ENCODE measurements at places on chromosomes 3 and 15. TPM values are rescaled to one million over a fixed set of nuclear protein-coding genes. Genes with fewer than 3 reads are reported as not detected.
A peak's percentile ranks its signal among the peaks of the same experiment; 100 is the strongest.

- DNase-seq: no peak
These were observed 28.8 kb downstream of the KNG1 start for GRCh38 chr3:186746008-186746407.

DNA sequence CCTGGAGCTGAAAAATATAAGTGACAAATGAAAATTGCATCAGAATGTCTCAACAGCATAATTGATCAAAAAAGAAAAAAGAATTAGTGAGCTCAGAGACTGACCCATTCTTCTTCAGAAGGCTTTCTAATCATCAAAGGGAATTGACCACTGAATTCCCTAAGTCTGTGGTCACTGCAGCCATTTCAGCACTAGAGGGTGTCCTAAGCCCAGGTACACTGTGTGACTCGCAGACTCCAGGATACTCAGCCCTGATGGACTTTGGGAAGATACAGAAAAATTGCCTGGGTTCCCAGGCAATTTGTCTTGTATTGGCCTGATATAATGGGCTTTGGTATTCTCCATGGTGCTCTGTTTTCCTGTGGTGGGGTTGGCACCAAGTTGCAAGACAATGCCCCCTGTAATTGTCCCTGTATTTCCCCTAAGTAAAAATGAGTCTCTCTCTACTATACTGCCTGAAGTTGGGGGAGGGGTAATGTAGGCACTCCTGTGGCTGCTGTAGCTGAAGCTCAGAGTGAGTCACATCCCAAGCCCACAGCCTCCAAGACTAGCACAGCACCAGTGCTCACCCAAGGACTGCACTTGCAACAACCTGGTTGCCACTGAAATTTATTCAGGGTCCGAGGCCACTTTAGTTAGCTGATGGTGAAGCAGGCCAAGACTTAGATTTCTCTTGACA lies 256.0 kb upstream of the STAC start:
- DNase-seq: no peak

DNA sequence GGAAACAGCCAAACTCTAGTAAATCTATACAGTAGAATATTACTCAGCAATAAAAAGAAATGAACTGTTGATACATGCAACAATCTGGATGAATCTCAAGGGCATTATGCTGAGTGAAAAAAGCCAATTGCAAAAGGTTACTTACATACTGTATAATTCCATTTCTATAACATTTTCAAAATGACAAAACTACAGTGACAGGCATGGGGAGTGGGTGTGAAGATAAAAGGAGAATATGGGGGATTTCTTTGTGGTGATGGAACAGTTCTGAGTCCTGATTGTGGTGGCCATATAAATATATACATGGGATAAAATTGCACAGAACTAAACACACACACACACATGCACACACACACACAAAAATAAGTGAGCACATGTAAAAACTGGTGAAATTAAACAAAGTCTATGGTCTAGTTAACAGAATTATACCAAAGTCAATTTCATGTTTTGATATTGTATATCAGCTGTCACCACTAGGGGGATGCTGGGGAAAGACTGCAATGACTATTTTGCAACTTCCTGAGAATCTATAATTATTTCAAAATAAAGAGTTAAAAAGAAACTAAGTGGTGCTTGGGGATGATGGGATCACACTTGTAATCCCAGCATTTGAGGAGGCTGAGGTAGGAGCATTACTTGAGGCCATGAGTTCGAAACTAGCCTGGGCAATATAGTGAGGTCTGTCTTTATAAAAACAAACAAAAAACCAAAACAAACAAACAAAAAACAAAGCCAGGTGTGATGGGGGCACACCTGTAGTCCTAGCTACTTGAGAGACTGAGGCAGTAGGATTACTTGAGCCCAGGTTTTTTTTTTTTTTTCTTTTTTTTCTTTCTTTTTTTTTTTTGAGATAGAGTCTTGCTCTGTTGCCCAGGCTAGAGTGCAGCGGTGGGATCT lies 66.0 kb downstream of the SPTSSB start:
- DNase-seq: no peak

The ELL3 gene
- total RNA-seq: 3.2 TPM

The ATP13A4 gene
- total RNA-seq: under 0.01 TPM

DNA sequence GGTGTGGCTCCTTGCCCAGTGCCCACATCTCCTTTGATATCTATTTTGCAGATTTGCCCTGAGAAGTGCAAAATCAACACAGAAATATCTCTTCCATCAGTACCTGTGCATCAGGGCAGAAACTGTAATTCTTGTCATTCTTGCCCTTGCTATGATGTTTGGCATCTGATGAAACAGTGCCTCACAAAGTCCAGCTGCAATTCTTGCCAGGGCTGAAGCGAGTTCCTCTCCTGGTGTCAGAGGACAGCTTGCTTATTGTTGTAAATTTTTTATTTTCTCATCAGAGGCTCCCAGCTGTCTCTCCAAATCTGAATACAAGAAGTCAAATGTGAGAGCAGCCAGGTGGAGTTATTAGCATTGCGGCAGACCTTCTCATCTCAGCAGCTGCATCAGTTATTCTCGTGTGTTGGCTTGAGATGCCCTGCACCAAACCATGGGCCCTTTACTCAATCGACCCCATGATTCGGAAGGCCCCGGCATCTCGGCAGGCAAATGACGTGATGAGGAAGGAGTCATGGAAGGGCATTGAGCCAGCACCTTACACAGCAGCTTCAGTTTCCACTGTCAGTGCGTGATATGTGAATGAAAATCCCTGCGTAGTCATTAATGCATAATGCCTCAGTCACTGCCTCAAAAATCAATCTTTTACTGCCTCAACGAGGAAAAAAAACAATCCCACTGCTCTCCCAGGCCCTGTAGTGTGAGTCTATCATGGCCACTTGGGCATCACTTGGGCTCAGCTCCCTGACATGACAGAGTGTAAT lies 93.4 kb downstream of the CCNL1 start:
- DNase-seq: peak; percentile 90

The CLDN18 gene
- total RNA-seq: under 0.01 TPM

DNA sequence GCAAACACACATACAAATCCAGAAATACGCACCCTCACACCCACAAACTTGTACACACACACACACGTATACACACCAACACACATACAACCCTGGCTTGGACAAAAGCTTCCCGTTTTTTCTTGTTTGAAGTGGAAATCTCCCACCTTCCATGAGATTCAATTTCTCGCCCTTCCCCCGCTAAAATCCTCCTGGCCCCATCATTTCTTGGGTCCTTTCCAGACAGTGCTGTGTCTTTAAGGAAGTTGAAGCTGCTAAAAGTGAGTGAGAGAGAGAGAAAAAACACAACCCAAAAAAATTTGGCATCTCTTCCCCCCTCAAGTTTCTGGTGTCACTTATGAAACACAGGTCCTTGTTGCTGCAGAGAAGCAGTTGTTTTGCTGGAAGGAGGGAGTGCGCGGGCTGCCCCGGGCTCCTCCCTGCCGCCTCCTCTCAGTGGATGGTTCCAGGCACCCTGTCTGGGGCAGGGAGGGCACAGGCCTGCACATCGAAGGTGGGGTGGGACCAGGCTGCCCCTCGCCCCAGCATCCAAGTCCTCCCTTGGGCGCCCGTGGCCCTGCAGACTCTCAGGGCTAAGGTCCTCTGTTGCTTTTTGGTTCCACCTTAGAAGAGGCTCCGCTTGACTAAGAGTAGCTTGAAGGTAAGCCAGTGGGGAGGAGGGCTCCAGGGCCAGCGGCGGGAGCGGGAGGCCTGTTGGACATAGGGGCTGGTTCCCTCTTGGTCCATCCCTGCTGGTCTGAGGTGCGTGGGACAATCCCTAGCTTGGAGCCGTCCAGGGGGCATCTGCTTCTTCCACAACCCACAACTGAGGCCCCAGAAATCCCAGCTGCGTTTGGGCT lies at the start of gene ISLR:
Gene ISLR, plus strand, starts transcription at position 331 of the 839 bp plus-strand sequence. CDS start 1,149 bp downstream, outside the sequence.
- no peak for DNase-seq
